ENCODE measurements at places on chromosomes 2 and 18. TPM values are rescaled to one million over a fixed set of nuclear protein-coding genes. Genes with fewer than 3 reads are reported as not detected.

Gene TPO
- polyA plus RNA-seq = 14.4 TPM

Gene SERPINB2
- polyA plus RNA-seq = 0.13 TPM

DNA sequence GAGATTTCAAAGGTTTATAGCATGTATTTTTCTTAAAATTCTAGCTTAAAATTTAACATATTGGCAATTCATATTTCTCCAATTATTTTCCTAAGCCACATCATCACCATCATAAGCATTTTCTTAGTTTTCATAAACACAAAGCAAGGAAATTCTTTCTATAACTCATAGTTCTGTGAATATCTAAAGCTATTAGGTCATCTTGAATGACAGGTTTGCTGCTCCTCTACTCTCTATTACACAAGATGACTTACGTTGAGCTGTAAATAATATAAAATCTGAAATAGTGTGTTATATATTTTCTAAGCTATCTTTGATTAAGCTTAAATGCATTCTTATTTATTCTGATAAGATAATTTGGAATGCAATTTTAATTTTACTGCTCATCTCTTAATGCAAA, 984.6 kb upstream of the CNTNAP5 start:
- H3K27ac ChIP-seq = no peak overlapping the region
- H3K4me1 ChIP-seq = no peaks in the 10 kb centered on the region

GRCh38 chr2:237022533-237022932, 63.2 kb upstream of the COPS8 start:
- no peaks in the 10 kb centered on the region for H3K36me3 ChIP-seq
- no peak for DNase-seq
- no peaks in the 10 kb centered on the region for H3K27me3 ChIP-seq
